ENCODE measurements at places on chromosomes 2 and 18.

DNA sequence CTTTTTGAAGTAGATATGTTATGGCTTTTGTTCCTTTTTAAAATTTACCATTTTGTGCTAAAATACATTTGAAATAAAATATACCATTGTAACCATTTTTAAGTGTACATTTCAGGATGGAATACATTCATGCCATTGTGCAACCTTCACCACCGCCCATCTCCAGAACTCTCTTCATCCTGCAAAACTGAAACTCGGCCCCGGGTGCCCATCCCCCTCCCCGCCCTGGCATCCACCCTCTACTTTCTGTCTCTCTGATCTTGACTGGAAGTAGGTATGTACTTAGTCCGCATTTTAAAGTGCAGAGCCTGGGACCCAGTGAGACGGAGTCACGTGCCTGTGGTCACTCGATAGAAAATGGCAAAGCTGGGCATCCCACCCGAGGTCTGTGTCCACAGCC, 45.6 kb downstream of the DIPK1C start:
- DNase-seq = no peak

DNA sequence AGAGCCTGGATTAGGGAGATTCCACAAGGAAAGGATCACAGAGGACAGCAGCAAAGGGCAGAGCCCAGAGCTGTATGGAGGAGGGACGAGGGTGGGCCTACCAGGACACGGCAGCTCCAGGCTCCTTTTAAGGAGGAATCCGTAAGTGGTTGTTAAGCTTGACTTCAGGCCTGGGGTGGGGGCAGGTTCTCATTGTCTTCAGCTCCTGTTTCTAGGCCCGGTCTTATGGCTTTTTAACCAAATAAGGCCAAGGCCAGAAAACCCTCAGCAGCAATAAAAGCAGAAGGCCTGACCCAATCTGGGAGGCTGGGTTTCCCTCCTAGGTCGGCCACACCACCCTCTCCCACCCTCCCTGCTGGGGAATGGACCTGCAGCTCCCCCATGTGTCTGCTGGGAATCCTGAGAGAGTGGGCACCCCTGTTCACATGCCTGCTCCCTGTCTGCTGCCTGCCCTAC, 111.2 kb downstream of the PLB1 start:
- no peak for DNase-seq

- DNase-seq = no peak
Observed at GRCh38 chr18:51668607-51669006, 471.1 kb upstream of the MEX3C start.

GRCh38 chr18:61400716-61401115, 67.5 kb downstream of the CDH20 start:
- DNase-seq = no peak

- DNase-seq = no peak
Observed at GRCh38 chr2:7994397-7994951, 687.4 kb upstream of the ID2 start.

GRCh38 chr2:181129364-181130056, 149.1 kb downstream of the UBE2E3 start:
- DNase-seq = no peak

DNA sequence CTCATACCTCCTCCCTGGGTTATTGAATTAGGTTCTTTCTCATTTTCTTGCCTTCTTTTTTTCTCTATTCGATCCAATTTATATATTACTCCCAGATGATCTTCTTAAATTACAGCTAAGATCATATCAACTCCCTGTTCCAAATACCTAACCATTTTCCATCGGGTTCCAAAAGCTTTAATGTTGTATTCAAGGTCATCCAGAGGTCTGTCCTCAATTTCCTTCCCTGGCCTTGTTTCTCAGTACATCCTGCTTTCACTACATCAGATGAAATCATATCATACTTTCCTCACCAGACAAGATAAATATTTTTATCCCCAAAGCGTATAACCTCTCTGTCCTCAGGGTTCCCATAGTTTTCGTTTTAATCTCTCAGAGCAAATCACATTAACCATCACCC, 36.3 kb upstream of the GREB1L start:
- no peak for DNase-seq

DNA sequence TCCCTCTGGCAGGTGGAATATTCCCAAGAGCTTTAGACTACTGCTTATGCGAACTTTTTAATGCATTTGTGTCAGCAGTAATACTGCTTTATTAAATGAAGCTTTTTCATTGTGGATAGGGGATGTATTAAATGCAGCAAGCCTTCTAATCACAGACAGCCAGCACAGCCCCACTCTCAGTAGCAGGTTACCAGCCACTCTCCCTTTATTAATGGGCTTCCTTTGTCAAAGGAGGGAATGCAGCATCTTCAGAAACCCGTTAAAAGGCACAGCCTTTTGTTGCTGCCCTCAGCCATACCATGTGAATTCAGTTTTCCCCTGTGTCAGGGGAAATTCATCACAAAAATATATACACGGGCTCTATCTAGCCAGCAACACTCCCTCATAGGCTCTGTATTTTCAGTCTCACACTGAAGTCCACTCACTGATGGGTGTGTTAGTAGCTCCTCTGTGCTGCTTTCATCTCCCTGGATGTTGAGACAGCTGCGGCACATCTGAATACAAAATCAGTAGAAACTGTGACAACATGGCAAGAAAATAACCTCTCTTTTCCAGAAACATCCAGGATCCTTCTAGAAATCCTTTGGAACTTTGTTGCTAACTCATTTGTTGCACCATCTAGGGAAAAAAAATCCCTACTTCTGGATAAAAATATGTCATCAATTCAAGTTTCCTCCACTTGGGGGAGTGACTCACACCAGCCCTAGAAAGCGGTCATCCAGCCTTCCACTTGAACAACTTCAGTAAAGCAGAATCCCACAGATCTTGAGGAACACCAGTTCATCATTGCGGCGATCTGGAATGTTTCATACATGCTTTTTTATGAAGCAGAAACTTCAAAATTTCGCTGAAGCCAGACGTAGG, 48.4 kb downstream of the LRRTM1 start:
- no peak for DNase-seq

Data from CD4-positive, alpha-beta T cell treated with Interleukin-15 for 4 hours (primary cell).